MCF 10A (cell line): ENCODE measurements at places on chromosomes 1 and 21.
A peak's percentile ranks its signal among the peaks of the same experiment; 100 is the strongest.

GRCh38 chr21:27681038-27681437, 714.1 kb upstream of the ADAMTS5 start:
- DNase-seq, result peak; percentile 1

DNA sequence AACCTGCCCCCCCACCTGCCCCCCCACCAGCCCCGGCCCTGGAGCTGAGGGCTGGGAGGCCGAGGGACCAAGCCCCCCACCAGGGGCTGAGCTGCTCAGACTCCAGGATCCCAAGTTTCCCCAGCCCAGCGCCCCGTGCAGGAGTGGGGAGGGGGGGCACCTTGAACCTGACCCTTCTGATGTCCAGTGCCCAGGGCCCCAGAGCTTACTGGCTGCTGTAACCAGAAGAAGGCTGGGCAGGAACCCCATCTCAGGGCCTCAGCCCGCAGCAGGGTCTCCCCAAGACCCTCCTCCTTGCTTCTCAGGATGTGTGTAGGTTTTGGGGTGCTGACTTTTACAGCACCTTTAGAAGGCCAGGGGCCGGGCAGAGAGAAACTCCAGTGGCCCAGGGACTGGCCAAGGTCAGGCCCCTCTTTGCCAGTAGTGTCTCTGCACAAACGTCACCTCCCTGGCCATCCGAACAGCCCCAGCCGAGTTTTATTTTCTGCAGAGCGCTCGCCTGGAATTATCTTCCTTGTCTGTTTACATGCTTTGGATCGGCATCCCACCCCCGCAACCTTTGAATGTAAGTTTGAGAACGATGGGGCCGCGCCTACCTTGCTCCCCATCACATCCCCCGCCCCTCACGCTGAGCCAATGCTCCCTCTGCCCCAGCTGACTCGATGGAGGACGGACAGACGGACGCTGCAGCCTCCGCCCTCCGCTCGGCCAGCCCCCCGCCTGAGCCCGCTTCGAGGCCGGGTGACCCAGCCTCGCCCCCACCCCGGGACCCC, 70.1 kb upstream of the CASZ1 start:
- DNase-seq, result peak; percentile 18

DNA sequence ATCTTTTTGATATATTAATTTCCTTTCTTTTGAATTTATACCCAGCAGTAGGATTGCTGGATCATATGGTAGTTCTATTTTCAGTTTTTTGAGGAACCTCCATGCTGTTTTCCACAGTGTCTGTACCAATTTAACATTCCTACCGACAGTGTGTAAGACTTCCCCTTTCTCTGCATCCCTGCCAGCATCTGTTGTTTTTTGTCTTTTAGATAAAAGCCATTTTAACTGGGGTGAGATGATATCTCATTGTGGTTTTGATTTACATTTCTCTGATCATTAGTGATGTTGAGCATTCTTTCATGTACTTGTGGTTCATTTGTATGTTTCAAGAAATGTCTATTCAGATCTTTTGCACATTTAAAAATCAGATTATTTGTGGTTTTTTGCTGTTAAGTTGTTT, 62.4 kb upstream of the STUM start:
- no peak for DNase-seq

- DNase-seq, result no peak
Observed at GRCh38 chr1:15137809-15138208, 15.7 kb upstream of the TMEM51 start.

GRCh38 chr1:36122062-36123030, 2.7 kb downstream of the COL8A2 start:
- no peak for DNase-seq

GRCh38 chr1:115506924-115507589, 134.7 kb upstream of the VANGL1 start:
- DNase-seq, result peak; percentile 48

DNA sequence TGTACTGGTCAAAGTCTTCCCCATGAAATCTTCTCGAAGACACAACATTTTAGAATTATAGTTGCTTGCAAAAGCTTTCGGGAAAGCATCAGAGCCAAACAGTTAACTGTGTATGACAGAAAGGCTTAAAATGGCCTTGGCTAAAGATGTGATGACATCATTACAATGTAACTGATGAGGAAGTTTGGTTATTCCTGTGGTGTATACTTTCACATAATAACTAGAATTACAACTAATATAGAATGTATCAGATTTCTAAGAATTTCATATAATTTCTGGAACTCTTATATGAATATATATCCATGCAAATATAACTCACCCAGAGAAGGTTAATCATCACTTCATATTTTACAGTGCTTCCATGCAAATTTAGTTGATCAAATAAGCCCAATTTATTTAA, 8.4 kb downstream of the TP73 start:
- DNase-seq, result no peak

DNA sequence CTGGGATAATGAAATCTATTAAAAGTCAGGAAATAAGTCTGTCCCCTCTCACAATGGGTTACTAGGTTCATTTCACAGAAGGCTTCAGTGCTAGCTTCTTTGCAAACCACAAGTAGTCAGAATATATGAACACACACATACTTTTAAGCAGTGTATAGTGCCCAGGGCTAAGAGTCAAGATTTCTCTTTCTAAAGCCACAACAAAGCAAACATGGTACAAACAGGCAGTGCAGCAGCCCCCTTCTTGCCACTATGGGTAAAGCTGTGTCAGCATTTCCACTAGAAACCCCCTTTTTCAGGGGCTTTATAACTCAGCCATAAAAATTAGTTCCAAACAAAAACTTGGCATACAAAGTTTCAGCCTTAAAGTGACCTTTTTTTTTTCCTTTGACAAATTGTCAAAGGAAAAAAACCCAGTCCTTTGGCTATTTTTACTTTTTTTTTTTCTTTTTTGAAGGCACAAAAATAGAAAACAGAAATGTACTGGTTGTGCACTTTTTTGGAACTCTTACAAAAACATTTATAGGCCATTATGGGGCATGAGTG, 315.4 kb downstream of the LMO4 start:
- DNase-seq, result no peak

- no peak for DNase-seq
Observed at GRCh38 chr1:25569597-25570396, 26.4 kb downstream of the LDLRAP1 start.
